ENCODE measurements at places on chromosomes 16 and 17.
A peak's percentile ranks its signal among the peaks of the same experiment; 100 is the strongest.

DNA sequence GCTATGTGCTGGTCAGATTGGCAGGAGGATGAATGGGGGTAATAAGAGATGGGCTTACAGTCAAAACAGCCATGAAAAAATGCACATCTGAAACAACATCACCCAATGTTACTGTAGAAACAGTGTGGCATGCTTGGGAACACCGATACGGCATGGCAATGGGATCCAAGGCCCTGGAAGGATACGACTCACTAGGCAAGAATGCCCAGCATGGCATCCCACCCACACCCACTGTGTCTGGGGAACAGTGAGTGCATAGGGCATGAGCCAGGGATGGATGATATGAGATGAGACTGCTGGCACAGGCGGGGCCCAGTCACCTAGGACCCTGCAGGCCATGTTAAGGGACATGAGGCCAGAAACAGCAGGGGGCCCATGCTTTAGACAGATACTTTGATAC lies 11.5 kb downstream of the TRIM25 start:
- DNase-seq = no peak

DNA sequence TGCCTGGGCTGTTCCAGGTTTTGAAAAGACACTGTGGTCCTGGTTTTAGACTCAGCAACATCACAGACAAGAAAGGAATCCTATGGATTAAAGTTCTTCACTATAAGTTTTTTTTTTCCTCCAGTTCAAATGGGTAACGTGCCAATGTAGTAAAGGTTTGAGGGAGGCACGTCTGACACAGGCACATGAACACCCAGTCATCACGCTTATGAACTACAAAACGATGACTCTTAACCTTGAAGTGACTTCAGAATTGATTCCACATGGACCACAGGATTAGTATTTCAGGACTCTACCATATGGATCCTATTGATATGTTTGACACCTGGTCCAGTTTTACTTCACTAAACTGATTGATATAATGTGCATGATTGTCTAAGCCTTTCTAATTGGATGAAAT lies 2.3 kb downstream of the PRMT7 start:
- DNase-seq = no peak

- DNase-seq = peak; percentile 39
Observed at GRCh38 chr17:49260011-49260816, 29.6 kb upstream of the PHOSPHO1 start.

GRCh38 chr16:84947022-84947421 lies 64.3 kb downstream of the ZDHHC7 start:
- DNase-seq = no peak

DNA sequence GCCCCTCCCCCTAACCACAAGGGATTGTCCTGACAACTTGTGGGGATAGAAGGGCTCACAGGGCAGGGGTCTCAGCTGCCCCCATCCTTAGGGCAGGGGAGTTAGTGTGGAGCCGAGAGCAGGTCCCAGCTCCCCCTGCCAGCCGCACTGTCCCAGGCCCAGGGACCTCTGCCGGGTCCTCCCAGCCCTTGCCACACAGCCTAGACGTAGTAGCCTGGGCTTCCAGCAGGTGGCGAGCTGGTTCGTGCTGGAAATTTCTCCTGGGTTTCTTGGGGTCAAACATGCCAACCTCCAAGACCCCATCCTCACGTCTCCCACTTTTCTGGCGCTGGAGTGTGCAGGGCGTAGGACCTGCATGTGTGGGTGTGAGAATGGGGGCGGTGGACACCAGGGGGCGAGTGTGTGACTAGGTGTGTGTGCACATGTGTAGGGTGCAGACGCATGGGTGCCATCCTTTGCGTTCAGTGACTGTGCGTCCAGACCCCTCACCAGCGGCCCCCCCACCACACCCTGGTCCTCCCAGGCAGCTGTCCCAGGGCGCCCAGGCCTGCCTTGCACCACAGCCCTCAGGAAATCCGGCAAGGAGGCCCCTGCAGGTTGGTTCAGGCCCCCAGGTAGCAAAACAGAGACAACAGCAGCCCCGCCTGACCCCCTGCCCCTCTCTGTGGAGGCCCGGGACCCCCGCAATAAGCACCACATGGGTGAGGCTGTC lies 29.5 kb downstream of the SBK1 start:
- no peak for DNase-seq

DNA sequence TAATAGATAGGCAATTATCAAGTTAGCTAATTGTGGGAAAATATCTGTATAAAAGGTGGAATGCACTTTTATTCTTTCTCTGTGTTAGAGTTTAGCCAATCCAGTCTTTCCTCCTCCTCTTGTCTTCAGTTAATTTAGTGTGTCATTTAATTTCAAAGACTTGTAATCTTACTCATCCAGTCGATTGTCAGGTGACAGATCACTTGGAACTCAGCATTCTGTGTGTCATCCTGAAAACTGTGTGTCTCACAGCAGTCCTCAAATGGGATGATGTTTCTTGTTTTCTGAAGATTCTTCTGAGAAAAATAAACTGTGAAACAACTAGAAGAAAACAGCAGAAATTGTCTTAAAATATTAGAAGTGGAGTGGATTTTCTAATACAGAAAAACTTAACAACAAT lies 290 bp upstream of the KRTAP4-1 start:
- no peak for DNase-seq

- DNase-seq = no peak
Observed at GRCh38 chr16:68902003-68902968, 59.0 kb downstream of the TANGO6 start.

DNA sequence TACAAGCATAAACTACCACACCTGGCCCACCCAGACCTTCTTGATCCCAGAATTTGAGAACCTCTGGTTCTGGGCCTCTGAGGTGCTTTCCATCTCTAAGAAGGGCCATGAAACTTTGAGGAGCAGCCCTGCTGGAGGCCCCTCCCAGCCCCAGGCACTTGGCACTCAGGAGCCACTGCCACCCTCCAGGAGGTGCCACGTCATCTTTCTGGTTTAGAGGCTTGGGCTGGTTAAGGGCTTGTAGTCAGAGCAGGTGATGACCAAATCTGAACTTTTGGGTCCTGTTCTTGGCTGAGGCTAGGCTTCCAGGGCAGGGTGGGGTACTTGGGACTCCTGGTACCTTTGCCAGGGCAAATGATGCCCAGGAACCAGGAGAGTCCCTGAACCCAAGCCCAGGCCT lies 13.8 kb upstream of the DLX4 start:
- no peak for DNase-seq

GRCh38 chr16:17560548-17560947 lies 89.8 kb upstream of the XYLT1 start:
- DNase-seq = no peak
